Activated CD4-positive, alpha-beta memory T cell treated with anti-CD3 and anti-CD28 coated beads for 36 hours (primary cell): ENCODE measurements at places on chromosomes 4 and X. TPM values are rescaled to one million over a fixed set of nuclear protein-coding genes. Genes with fewer than 3 reads are reported as not detected.

DNA sequence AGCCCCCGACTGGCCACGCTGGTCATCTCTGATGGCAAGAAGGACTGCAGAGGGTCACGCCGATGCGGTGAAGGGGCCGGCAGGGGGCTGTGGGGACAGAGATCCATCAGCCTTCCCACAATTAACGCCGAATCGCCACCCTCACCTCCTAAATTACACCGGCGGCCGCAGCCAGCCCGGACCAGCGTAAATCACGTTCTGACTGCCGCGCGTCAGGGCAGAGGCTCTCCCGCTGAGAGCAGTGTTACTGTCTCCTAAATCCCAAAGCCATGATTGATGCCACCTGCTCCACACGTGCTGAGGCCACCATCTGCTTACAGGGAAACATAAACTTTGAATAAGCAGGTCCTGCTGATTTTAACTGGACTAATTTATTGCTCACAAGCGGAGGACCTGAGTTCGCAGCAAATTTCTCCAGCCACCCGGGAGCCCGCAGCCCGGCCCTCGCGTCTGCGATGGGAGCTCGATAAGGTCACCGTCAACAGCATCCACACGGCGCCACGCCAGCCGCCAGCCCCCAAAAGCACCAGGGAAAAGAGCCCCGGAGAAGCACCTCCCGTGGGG lies 127.3 kb upstream of the NKX1-1 start:
- H3K27me3 ChIP-seq: peaks cover 5% of the 10 kb centered on the region
- no peak overlapping the region for H3K4me3 ChIP-seq
- H3K36me3 ChIP-seq: no peaks in the 10 kb centered on the region
- no peak for DNase-seq
- H3K27ac ChIP-seq: no peak overlapping the region

GRCh38 chrX:57445076-57445475 lies 146.7 kb upstream of the ZXDB start:
- no peaks in the 10 kb centered on the region for H3K4me1 ChIP-seq
- no peak overlapping the region for H3K4me3 ChIP-seq
- no peak overlapping the region for H3K27ac ChIP-seq
- no peak for DNase-seq

DNA sequence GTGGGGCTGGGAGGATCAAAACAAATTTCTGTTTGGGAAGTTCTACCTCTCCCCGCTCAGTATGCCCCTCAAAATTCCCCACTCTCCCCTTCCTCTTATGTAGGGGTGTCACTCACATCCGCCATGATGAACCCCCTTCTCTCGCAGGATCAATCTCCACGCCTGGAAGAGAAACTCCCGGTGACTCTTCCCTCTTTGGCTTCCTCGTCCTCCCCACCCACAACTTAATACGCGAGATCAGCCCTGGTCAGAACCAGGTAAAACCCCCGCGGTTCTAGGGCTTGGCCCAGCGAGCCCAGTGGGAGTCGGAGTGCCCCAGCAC lies 427 bp downstream of the LAMTOR3 start:
- peak overlapping the region; percentile 98 for H3K4me3 ChIP-seq
- peak overlapping the region; percentile 87 for H3K27ac ChIP-seq
- no peak for DNase-seq
- peaks cover 42% of the 10 kb centered on the region for H3K4me1 ChIP-seq

- H3K27me3 ChIP-seq: no peaks in the 10 kb centered on the region
- peaks cover 3% of the 10 kb centered on the region for H3K4me1 ChIP-seq
- H3K4me3 ChIP-seq: no peak overlapping the region
These were observed 38.8 kb downstream of the SEC31A start for GRCh38 chr4:82851885-82852750.

DNA sequence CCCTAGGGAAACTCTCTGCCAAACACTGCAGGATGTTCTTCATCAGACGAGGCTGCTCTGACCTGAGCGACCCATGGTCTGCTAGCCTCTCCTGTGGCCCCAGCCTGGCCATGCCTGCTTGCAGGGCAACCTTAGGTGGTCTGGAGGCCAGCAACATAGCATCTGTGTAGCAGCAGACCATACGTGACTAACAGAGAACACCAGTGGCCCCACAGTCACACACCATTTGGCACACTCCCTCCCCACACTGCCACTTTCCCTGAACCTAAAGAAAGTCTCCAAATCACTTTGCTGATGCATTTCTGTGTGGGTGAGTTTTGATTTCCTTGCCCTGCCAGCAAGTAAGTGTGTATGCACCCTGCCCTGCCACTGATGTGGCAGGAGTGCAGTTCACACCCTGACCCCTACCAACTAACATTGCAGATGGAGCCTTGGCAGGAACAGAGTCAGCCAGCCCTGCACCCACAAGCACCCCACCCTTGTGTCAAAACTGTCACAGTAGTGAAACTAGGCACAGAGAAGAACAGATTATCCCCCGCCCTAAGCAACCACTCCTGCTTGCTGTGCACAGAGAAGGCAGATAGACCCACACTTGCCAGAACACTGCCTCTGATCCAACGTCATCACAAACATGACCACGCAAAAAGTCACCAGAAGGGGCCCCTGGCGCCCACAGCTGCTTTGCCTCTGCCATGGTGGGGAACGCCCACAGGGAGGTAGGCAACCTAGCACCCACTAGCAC lies 249.1 kb downstream of the SPIN4 start:
- no peak overlapping the region for H3K4me3 ChIP-seq
- H3K4me1 ChIP-seq: no peaks in the 10 kb centered on the region
- no peaks in the 10 kb centered on the region for H3K36me3 ChIP-seq
- no peak for DNase-seq
- H3K27ac ChIP-seq: no peak overlapping the region
- H3K27me3 ChIP-seq: no peaks in the 10 kb centered on the region

GRCh38 chrX:23631136-23631535 lies 36.2 kb upstream of the PRDX4 start:
- H3K27ac ChIP-seq: no peak overlapping the region
- H3K4me3 ChIP-seq: no peak overlapping the region
- H3K36me3 ChIP-seq: no peaks in the 10 kb centered on the region
- no peaks in the 10 kb centered on the region for H3K27me3 ChIP-seq
- no peaks in the 10 kb centered on the region for H3K4me1 ChIP-seq

DNA sequence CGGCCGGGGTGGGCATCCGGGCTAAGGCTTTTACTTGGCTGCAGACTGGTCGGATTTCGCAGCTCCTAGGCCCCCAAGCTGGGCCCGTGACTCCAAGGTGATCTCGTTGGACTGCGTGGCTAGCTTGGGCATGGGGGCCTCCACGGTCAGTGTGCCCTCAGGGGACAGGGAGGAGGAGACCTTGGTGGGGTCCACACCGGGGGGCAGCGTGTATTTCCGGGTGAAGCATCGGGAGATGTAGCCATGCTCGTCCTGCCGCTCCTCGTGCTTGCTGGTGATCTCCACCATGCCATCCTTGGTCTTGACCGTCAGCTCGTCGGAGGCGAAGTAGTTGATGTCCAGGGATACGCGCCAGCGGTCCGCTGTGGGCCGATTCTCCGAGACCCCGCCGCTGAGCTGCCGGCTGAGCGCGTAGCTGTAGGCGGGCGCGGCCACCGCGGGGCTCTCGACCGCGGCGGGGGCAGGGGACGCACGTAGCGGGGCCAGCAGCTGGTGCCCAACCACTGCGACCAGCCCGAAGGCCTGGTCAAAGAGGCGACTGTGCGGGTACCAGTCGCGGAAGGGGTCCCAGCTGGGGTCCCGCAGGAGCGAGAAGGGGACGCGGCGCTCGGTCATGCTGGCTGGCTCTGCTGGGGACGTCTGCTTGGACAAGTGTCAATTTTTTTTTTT lies 881 bp upstream of the CACNA1F start:
- peaks cover 4% of the 10 kb centered on the region for H3K36me3 ChIP-seq
- DNase-seq: no peak
- no peaks in the 10 kb centered on the region for H3K27me3 ChIP-seq
- no peak overlapping the region for H3K4me3 ChIP-seq
- no peak overlapping the region for H3K27ac ChIP-seq
- H3K4me1 ChIP-seq: peaks cover 29% of the 10 kb centered on the region

- no peaks in the 10 kb centered on the region for H3K4me1 ChIP-seq
- no peaks in the 10 kb centered on the region for H3K27me3 ChIP-seq
- no peak overlapping the region for H3K4me3 ChIP-seq
- DNase-seq: no peak
- no peaks in the 10 kb centered on the region for H3K36me3 ChIP-seq
These were observed 61.3 kb upstream of the NFKB1 start for GRCh38 chr4:102439812-102440211.

GRCh38 chr4:85842540-85842939 lies 367.6 kb downstream of the ARHGAP24 start:
- H3K36me3 ChIP-seq: no peaks in the 10 kb centered on the region
- H3K4me3 ChIP-seq: no peak overlapping the region
- no peak for DNase-seq

- H3K27ac ChIP-seq: no peak overlapping the region
- no peak for DNase-seq
- H3K4me1 ChIP-seq: no peaks in the 10 kb centered on the region
- peaks cover 2% of the 10 kb centered on the region for H3K27me3 ChIP-seq
These were observed 81.1 kb downstream of the EFNB1 start for GRCh38 chrX:68909945-68910344.

DNA sequence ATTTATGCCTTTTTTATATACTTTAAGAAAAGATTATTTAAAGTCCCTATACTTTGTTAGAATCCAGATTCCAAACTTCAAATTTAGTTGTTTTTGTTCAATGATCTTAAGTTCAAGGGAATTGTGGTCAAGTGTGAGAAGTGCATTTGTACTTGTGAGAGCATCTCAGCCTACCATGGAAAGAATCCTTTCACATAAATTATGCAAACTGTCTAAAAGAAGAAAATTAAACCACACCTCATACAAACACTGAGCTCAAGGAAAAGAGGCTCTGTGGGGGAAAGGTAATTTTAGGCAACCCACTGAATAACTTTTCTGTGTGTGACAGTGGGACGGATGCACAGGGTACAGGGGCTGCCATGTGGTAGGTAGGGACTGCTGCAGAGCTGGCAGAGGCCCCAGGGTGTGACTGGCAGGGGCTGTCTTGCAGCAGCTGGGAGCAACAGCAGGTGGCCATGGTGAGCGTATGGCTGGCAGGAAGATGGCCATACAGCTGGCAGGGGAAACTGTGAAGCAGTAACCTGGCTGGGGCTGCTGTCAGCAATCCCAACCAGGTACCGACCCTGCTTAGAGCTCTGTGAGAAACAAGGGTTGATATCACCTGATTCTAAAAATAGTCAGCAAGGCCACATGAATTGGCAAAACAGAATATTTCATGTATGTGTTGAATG lies 130.6 kb downstream of the UGT8 start:
- H3K27me3 ChIP-seq: no peaks in the 10 kb centered on the region
- no peak for DNase-seq
- no peak overlapping the region for H3K4me3 ChIP-seq
- H3K27ac ChIP-seq: no peak overlapping the region

DNA sequence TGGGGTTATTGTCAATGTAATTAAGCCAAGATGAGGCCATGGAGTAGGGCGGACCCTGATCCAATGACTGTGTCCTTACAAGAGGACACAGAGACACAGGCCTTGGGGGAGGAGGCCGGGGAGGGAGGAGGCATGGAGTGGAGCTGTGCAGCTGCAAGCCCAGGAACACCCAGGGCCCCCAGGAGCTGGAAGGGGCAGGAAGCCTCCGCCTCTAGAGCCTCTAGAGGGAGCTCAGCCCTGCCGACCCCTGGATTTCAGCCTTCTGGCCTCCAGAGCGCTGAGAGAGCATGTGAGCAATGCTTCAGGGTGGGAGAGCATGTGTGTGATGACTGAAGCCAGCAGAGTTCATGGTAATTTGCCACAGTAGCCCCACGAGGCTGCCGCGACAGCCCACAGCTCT lies 234.6 kb downstream of the AFAP1 start:
- H3K27ac ChIP-seq: no peak overlapping the region
- no peaks in the 10 kb centered on the region for H3K4me1 ChIP-seq
- H3K36me3 ChIP-seq: no peaks in the 10 kb centered on the region
- H3K4me3 ChIP-seq: no peak overlapping the region
- no peaks in the 10 kb centered on the region for H3K27me3 ChIP-seq

GRCh38 chr4:173834151-173834550 lies 304.1 kb upstream of the HAND2 start:
- peaks cover 1% of the 10 kb centered on the region for H3K27me3 ChIP-seq
- H3K4me1 ChIP-seq: no peaks in the 10 kb centered on the region
- DNase-seq: no peak
- H3K36me3 ChIP-seq: no peaks in the 10 kb centered on the region
- no peak overlapping the region for H3K4me3 ChIP-seq
- H3K27ac ChIP-seq: no peak overlapping the region

GRCh38 chr4:23978002-23978401 lies 88.2 kb upstream of the PPARGC1A start:
- no peak overlapping the region for H3K4me3 ChIP-seq
- H3K36me3 ChIP-seq: no peaks in the 10 kb centered on the region
- peaks cover 1% of the 10 kb centered on the region for H3K27me3 ChIP-seq
- no peak overlapping the region for H3K27ac ChIP-seq

- no peaks in the 10 kb centered on the region for H3K4me1 ChIP-seq
- no peak overlapping the region for H3K27ac ChIP-seq
These were observed 254.7 kb upstream of the AR start for GRCh38 chrX:67289055-67289499.

DNA sequence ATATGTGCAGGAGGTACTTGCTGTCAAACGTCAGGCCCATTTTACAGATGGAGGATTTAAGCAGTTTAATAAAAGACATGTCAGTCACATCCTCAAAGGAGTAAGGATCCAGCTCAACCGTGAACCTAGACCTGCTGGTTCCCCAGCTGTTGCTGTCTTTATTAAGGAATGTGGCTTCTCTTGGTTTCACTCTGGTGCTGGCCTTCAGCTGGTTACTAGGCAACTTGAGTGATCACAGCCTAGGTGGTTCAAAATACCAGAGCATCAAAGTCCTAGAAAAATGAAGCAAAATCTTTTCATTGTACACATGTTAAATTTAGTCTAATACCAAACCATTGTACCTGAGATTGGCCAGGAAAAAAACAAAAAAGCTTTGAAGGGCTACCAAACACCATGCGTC lies 32.7 kb upstream of the GLRA2 start:
- H3K4me3 ChIP-seq: no peak overlapping the region
- H3K27me3 ChIP-seq: no peaks in the 10 kb centered on the region
- no peak for DNase-seq
- no peak overlapping the region for H3K27ac ChIP-seq

WAS gene
- total RNA-seq: 99.6 TPM

DGKK gene
- not detected for total RNA-seq

FAT1 gene
- not detected for total RNA-seq

HTN3 gene
- not detected for total RNA-seq

SERTM2 gene
- not detected for total RNA-seq

SRPX gene
- total RNA-seq: 0.24 TPM

OTOP1 gene
- not detected for total RNA-seq

PF4V1 gene
- not detected for total RNA-seq

ODAPH gene
- 0.27 TPM for total RNA-seq

CDX4 gene
- not detected for total RNA-seq
